ENCODE measurements at places on chromosomes 12 and 14. TPM values are rescaled to one million over a fixed set of nuclear protein-coding genes. Genes with fewer than 3 reads are reported as not detected.

DNA sequence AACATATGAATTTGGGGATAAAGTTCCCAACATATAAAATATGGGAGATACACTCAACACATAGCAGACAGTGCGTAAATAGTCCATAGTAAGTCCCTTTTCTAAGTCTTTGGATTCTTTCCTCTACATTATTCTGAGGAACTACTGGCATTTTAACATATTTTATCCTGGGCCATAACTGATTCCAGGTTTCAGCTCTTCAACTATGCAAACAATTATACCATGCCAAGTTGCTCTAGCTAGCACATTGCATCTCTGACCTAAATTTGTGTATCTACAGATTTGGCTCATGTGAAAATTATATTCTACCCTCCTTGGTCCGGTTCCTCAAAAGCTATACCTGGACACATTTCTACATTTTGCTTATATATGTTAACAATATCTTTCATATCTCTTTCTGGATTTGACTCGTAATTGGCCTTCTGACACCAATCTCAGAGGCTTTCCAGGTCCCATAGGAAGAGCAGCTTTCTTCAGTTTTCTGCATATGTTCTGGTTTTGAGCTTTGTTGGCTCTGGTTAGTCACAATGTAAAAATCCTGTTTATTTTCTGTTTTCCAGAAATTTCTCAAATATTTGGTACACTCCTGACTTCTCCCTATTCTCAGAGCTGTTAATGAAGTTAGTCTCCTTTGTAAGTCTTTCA lies 305.4 kb downstream of the BMP4 start:
- no peaks in the 10 kb centered on the region for H3K36me3 ChIP-seq
- H3K4me3 ChIP-seq: no peak overlapping the region
- no peak overlapping the region for H3K27ac ChIP-seq
- no peak for DNase-seq

DNA sequence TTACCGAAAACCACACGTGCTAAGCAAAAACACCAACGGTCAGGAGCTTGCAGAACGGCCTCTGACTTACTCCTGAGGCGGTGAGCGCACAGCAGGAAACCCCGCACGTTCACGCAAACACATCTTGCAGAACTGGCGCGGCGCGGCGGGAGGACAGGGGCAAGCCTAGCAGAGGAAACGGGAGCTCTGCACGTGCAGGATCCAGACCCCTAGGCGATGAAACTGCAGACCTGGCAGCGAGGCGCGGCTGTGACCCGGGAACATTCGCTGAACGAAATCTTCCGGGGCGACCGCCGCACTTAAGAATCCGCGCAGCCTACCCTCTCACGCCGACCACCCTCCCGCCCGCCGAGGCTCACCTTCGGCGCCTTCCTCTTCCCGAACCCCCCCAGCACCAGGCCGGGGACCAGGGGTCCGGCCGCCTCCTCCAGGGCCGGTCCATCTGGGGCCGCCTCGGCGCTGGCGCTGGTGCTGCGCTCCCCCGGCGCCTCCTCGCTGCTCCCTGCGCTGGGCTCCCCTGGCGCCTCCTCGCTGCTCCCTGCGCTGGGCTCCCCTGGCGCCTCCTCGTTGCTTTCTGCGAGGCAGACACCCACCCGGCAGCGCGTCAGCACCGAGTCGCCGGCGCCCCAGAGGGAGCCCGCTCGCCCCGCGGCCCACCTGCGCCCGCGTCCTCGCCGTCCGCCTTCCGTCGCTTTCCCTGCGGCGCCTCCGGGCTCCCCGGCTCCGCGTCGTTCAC lies 615 bp downstream of the DDX51 start:
- peak overlapping the region; percentile 78 for H3K4me3 ChIP-seq
- no peaks in the 10 kb centered on the region for H3K27me3 ChIP-seq
- peak overlapping the region; percentile 89 for H3K27ac ChIP-seq
- peaks cover 10% of the 10 kb centered on the region for H3K36me3 ChIP-seq
- DNase-seq: peak; percentile 39
- peaks cover 33% of the 10 kb centered on the region for H3K4me1 ChIP-seq

Gene KRT2
- total RNA-seq: 0.10 TPM

- no peak for DNase-seq
- H3K27me3 ChIP-seq: peaks cover 83% of the 10 kb centered on the region
- peaks cover 10% of the 10 kb centered on the region for H3K4me1 ChIP-seq
- H3K4me3 ChIP-seq: peak overlapping the region; percentile 30
- peak overlapping the region; percentile 62 for H3K27ac ChIP-seq
Measured at GRCh38 chr12:113479216-113479589, 7.5 kb upstream of the LHX5 start.

Gene EMP1
- total RNA-seq: 35.0 TPM

DNA sequence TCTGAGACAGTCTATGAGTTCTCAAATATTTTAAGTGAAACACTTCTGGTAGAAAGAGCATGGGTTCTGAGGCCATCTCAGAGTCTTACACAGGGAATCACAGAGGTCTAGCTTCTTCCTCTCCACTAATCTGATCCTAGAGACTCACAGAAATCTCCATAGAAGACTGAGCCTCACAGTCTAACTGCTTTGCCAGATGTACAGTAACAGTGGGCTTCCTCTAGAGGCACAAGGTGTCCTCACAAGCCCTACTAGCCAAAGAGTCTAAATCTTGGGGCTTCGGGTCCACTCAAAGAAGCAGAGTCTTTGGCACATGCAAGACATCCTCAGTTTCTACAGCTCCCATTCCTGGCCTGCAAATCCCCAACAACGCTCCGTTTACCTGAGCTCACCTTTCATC lies 14.1 kb downstream of the OR6J1 start:
- no peak for DNase-seq
- H3K4me1 ChIP-seq: no peaks in the 10 kb centered on the region
- H3K4me3 ChIP-seq: no peak overlapping the region
- peaks cover 10% of the 10 kb centered on the region for H3K27me3 ChIP-seq
- H3K27ac ChIP-seq: no peak overlapping the region

Gene NAB2
- 5.5 TPM for total RNA-seq

- H3K4me3 ChIP-seq: no peak overlapping the region
- peaks cover 3% of the 10 kb centered on the region for H3K4me1 ChIP-seq
- peaks cover 40% of the 10 kb centered on the region for H3K27me3 ChIP-seq
- no peaks in the 10 kb centered on the region for H3K36me3 ChIP-seq
- DNase-seq: no peak
- H3K27ac ChIP-seq: no peak overlapping the region
Measured at GRCh38 chr12:65122703-65123102, 1.6 kb upstream of the WIF1 start.

DNA sequence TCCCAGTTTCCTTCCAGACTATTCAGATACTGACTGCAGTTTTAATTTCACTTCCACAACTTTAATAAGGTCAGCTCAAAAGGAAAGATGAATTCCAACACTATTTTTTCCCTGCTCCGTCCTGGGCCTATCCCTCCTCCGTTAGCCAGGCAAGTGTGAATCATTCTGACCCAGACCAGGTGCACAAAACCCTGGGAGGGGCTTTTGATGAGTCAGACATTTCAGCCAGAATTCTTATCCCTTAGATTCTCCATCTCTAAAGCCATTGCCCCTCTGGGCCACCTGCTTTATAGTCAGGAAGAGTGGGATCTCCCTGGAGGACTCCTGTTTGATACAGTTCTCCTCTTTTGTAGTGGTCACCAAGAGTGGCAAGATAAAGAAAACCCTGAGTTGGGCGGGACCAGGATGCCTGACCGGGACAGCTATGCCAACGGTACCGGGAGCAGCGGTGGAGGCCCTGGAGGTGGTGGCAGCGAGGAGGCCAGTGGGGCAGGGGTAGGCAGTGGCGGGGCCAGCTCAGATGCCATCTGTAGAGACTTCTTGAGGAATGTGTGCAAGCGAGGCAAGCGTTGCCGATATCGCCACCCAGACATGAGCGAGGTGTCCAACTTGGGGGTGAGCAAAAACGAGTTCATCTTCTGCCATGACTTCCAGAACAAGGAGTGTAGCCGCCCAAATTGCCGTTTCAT lies 2.2 kb downstream of the ZC3H10 start:
- H3K27ac ChIP-seq: no peak overlapping the region
- H3K27me3 ChIP-seq: no peaks in the 10 kb centered on the region
- H3K4me3 ChIP-seq: no peak overlapping the region
- H3K4me1 ChIP-seq: peaks cover 42% of the 10 kb centered on the region

GRCh38 chr12:11893998-11894397 lies 176.7 kb upstream of the BCL2L14 start:
- H3K36me3 ChIP-seq: peaks cover 51% of the 10 kb centered on the region
- H3K27me3 ChIP-seq: no peaks in the 10 kb centered on the region
- H3K4me3 ChIP-seq: no peak overlapping the region

DNA sequence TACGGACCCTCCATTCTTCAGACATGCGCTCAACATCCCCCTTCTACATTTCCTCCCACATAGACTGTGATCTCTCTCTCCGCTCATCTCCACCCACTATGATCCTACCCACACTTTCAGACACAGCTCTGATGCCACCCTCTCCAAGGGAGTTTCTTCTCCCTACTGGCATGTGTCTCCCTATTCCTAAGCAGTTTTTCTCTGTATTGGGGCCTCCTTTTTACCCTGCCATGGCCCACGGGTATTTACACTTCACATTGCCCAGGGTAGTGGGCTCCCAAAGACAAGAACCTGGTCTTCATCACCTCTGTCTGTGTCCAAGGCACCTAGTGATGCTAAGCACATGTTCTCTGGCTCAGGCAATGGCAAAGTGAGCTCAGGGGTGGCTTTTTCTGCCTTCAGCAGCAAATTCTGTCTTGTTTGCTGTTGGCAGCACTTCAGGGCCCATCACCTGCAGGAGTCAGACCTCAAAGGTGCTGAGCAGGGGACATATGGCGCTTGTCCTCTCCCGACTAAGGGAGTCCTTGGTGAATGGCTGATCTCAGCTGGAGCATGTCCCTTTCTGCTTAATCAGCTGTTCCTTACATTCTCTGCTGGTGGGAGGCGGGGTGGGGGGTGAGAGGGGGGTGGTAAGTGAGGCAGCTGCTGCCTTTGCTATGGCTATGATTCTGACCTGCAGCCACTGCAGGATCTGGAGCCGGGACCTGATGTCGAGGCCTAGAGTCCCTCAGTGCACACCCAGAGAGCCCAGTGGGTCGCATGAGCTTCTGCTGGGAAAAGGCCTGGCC lies 256.8 kb downstream of the PCNX1 start:
- peaks cover 18% of the 10 kb centered on the region for H3K27me3 ChIP-seq
- DNase-seq: no peak
- no peak overlapping the region for H3K27ac ChIP-seq
- H3K4me1 ChIP-seq: peaks cover 12% of the 10 kb centered on the region
- H3K36me3 ChIP-seq: no peaks in the 10 kb centered on the region

GRCh38 chr12:77225373-77225772 lies 160.0 kb upstream of the E2F7 start:
- no peaks in the 10 kb centered on the region for H3K36me3 ChIP-seq
- no peak for DNase-seq
- H3K27ac ChIP-seq: no peak overlapping the region
- H3K4me1 ChIP-seq: no peaks in the 10 kb centered on the region
- H3K27me3 ChIP-seq: no peaks in the 10 kb centered on the region

- H3K4me1 ChIP-seq: no peaks in the 10 kb centered on the region
- DNase-seq: no peak
- H3K4me3 ChIP-seq: no peak overlapping the region
- no peaks in the 10 kb centered on the region for H3K36me3 ChIP-seq
Measured at GRCh38 chr12:64883264-64884163, 59.1 kb downstream of the TBC1D30 start.

Gene NPAS3
- total RNA-seq: not detected

Gene MGP
- total RNA-seq: not detected

Gene GLIPR1L1
- not detected for total RNA-seq

Gene CLEC7A
- total RNA-seq: not detected

DNA sequence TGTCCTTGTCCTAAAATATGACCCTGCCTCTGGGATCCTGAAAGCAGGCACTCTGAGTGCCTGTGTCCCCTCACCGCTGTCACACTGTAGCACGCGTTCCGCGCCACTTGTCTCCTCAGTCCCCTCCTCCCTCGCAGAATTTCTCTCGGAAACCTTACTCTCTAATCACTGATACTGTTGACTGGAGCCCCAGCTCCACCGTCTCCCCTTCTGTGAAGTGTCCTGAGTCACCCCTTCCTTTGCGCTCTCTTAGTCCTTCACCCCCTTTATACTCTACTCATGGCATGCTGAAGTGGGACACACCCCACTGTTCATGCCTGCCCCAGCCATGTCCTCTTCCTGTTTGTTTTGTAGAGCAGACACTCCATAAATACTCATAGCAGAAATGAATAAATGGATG lies 104.7 kb downstream of the ZNF664 start:
- H3K4me1 ChIP-seq: peaks cover 9% of the 10 kb centered on the region
- H3K4me3 ChIP-seq: no peak overlapping the region
- no peaks in the 10 kb centered on the region for H3K36me3 ChIP-seq
- H3K27ac ChIP-seq: no peak overlapping the region

DNA sequence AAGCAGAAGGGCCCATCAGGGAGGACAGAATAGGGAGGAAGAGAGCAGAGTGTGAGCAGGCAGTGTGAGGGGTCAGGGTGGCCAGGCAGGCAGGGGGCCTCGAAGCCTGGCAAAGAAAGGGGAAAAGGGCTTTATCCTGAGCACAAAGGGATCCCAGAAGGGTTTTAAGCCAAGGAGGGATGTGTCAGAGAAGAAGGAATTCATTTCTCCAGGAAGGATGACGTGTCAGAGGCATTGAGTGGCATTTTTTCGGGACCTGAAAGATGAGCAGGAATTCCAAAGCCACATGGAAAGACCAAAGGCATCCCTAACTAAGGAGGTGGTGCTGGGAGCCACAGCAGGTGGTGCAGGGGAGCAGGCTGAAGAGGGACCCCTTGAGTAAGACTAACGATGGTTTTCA lies 132.1 kb downstream of the DICER1 start:
- no peak overlapping the region for H3K4me3 ChIP-seq
- DNase-seq: peak; percentile 1
- no peak overlapping the region for H3K27ac ChIP-seq
- H3K36me3 ChIP-seq: no peaks in the 10 kb centered on the region
- H3K4me1 ChIP-seq: peaks cover 6% of the 10 kb centered on the region

- no peak overlapping the region for H3K27ac ChIP-seq
- no peaks in the 10 kb centered on the region for H3K27me3 ChIP-seq
- no peak for DNase-seq
Measured at GRCh38 chr12:58310368-58310767, 369.0 kb downstream of the ATP23 start.

Gene SERPINA5
- total RNA-seq: not detected

- peak overlapping the region; percentile 79 for H3K27ac ChIP-seq
- H3K36me3 ChIP-seq: no peaks in the 10 kb centered on the region
- H3K4me1 ChIP-seq: peaks cover 38% of the 10 kb centered on the region
- peaks cover 12% of the 10 kb centered on the region for H3K27me3 ChIP-seq
Measured at GRCh38 chr14:54730156-54730961, 163.4 kb downstream of the SAMD4A start.

DNA sequence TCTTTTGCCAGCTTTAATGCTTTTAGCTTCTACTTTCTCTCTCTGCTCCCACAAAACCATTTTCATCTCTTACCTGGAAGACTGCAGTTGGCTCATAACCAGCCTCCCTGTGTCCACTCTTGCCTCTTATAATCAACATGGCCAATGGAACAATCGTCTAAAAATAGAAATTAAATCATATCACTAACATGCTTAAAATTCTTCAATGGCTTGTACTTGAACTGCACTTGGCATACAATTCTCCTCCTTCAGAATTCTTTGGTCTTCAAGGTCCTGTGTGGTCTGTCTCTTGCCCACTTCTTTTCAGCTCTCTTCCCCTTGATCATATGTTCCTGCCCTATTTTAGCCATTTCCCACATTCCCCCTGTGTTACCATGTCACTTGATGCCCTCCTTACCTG lies 342.2 kb downstream of the ATP23 start:
- H3K27me3 ChIP-seq: no peaks in the 10 kb centered on the region
- no peak overlapping the region for H3K27ac ChIP-seq
- no peak overlapping the region for H3K4me3 ChIP-seq
- no peaks in the 10 kb centered on the region for H3K4me1 ChIP-seq

GRCh38 chr12:124609041-124609989 lies 41.9 kb upstream of the NCOR2 start:
- DNase-seq: peak; percentile 80
- peaks cover 22% of the 10 kb centered on the region for H3K27me3 ChIP-seq
- no peaks in the 10 kb centered on the region for H3K36me3 ChIP-seq
- peak overlapping the region; percentile 42 for H3K4me3 ChIP-seq
- H3K4me1 ChIP-seq: peaks cover 25% of the 10 kb centered on the region
- peak overlapping the region; percentile 31 for H3K27ac ChIP-seq
